ENCODE measurements at places on chromosomes 2 and 18.

DNA sequence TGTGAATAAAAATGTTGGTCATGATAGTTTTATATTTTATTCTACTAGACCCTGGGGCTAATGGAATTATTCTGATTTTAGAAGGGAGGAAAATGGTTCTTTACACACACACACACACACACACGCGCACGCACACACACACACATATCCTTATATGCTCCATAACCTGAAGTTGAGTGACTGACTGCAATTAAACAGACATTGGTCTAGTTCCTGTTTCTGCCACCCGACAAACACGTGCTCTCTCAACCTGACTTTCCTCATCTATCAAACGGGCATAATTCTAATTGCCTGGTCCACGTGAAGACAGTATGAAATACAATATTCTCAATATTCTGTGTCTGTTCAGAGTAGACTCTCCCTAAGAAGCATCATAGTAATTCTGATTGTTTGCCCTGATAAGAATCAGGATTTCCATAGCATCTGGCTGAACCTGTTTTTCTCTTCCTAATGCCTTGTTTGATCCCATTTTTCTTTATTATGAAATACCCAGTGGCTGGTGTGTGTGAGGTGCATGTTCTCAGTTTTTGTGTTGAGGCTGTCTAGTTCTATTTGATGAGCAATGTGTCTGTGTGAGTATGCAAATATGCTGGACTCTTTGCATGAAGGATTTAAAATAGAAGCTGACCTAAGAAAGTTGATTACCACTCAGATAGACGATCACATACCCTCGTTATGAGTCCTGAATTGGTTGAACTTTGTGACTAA, 51.0 kb downstream of the SETBP1 start:
- DNase-seq, result no peak

- DNase-seq, result no peak
Observed at GRCh38 chr2:190698895-190699294, 50.0 kb downstream of the NAB1 start.

DNA sequence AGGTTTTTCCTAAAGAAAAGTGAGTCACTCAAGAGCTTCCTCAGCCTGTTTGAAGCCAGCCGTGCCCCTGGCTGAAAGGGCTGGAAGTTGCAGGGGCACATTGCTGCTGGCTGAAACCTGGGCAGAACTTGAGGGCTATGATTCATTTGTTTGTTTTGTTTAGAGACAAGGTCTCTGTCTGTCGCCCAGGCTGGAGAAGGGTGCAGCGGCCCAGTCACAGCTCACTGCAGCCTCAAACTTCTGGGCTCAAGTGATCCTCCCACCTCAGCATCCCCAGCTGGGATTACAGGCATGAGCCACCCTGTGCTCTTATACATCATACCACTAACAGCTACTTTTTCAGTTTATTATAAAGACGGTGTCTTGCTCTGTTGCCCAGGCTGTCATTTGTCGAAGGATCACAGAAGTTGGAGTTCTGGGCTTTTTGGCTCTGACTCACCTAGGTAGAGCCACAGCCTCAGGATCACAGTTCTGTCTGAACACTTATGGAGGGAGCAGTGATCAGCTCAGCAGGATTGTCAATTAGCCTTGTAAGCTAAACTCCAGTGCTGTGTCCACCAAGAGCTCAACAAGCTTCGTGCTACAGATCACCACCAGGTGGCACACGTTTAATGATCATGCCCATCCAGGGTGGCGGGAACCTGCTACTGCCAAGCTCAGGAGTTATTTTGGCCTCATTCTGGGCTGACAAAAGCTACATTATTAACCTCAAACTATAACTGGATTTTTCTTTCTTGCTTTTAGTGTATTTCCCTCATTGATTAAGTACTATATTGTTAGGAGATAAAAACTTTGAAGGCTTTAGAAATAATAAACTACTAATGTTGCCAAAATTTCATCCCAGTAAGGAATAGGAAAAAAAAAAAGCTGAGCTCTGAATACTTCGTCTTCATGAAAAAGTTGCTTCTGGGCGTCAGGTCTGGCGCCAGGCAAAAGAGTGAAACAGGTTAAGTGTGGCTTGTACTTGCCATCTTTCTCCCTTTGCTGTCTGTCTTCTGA, 57.9 kb downstream of the ARHGEF33 start:
- DNase-seq, result peak; percentile 84

DNA sequence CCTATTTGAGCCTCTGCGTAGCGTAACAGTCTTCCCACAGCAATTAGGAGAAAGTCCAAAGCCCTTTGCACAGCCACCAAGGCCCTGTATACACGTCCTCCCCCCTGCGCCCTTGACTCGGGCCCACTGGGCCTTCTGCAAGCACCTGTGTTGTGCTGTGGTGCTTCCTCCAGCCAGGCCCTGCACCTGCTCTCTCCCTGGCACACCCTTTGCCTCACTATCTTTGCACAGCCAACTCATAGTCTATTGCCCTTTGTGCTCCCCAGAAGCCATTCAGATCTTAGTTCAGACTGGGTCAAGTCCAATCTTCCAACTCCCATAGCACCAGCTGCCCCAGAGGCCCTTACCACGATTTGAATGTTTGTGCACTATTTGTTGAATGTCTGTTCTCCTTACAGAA, 271.6 kb upstream of the MGAT5 start:
- DNase-seq, result no peak

- DNase-seq, result no peak
Observed at GRCh38 chr18:53937037-53937436, 287.4 kb downstream of the MBD2 start.

DNA sequence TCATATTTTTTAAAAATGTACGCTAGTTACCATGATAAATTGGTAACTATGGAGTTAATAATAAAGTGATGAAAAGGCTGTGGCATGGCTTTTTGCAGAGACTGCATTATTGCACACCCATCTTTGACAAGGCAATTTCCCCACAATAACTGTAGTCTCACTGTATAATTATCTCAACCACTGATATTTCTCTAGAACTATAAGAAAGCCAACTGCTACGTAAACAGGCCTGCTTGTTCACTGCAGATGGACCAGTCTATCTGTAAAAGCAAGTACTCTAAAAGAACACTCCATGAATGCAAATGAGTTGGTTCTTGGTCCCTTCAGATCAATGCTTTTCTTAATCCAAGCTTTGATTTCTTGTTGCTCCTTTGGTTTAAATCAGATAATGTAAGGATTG, 218.7 kb downstream of the RBM43 start:
- DNase-seq, result no peak

GRCh38 chr2:151399981-151400380, 9.7 kb upstream of the RIF1 start:
- no peak for DNase-seq

DNA sequence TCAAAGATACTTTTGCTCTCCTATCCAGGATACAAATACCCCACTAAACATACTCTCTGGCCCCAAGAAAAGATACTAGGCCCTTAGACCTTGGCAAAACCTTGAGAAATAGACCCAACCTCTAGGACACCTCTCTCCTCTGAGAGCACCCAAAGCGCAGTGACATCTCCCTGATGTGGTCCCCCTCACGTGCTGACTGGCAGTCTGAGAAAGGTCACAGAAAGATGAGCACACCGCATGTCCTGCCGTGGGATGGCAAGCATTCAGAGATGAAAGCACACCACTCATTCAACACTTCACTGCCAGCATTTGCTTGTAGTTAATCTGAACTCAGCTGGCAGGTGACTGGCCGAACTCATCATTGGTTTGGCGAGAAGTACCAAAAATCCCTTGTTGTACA, 6.1 kb upstream of the TBC1D8 start:
- no peak for DNase-seq

GRCh38 chr2:63977904-63978303, 41.3 kb downstream of the VPS54 start:
- no peak for DNase-seq

DNA sequence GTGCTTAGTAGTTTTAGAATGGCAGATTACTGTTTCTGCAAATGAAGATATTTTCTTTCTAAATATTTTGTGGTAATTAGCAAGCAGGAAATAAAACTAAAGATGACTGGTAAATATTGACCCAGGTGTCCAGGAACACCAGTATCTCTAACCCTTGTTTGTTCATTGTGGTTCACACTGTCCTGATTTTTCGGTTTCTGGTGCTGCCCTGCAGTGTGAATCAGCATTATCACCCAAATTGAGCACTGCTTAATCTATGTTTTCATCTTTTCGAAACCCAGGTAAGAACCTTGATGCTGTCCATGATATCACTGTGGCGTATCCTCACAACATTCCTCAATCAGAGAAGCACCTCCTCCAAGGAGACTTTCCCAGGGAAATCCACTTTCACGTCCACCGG, 167.4 kb downstream of the CAPN13 start:
- no peak for DNase-seq

GRCh38 chr2:150554046-150554445, 66.6 kb upstream of the RND3 start:
- no peak for DNase-seq

GRCh38 chr18:76699923-76700322, 122.4 kb upstream of the ZNF236 start:
- peak; percentile 47 for DNase-seq

GRCh38 chr18:43009674-43010073, 105.8 kb downstream of the RIT2 start:
- DNase-seq, result no peak

DNA sequence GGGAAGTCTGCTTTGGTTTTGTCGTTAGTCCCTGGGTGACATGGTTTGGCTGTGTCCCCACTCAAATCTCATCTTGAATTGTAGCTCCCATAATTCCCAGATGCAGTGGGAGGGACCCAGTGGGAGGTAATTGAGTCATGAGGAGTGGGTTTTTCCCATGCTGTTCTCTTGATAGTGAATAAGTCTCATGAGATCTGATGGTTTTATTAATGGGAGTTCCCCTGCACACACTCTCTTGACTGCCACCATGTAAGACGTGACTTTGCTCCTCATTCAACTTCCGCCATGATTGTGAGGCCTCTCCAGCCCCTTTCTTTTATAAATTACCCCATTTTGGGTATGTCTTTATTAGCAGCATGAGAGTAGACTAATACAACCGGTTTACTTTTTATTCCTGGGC, 405.8 kb upstream of the ID2 start:
- no peak for DNase-seq

- DNase-seq, result peak; percentile 27
Observed at GRCh38 chr2:65199891-65200290, 27.7 kb upstream of the ACTR2 start.

DNA sequence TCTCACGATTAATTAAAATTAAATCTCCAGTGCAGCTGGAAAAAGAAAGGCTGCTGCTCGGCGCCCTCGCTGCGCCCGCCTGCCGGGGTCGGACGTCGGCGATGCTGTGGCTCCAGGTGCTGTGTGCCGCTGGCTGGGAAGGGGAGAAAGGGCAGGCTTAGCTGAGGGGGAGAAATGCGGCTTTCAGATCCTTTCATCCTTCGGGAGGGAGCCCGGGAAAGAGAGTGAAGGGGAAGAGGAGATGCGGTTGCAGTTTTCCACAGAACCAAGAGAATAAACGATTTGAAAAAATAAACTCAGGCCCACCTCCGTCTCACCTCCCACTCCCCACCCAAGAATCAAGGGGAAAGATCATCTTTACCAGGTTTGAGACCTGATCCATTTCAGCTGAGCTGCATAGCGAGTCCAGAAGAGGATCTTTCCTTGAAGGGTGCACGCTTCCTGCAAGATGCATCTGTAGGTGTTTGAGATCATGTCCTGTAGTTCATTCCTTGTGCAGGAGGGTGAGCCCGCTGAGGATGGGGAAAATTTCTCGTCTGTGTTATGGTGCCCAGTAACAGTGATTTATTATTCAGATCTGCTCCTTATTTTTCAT, 495 bp downstream of the TMEM169 start:
- peak; percentile 28 for DNase-seq

DNA sequence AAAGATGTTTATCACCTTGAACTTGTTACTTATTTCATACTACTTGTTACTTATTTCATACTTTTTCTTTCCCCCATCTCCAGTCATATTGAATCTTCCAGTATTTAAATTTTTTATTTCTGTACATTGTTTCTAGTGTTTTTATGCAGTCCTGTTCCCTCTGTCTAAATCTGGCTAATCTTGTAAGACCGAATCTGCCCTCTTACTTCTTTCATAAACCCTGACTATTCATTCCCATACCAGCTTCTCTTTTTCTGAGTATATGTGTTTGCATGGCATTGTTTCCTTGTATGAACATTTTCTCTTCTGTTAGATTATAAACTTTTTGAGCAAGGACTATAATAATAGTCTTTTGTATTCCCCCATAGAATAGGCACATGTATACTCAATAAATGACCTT, 131.7 kb downstream of the TAF4B start:
- no peak for DNase-seq

- DNase-seq, result no peak
Observed at GRCh38 chr18:3885209-3885792, 435.3 kb downstream of the TGIF1 start.

- DNase-seq, result no peak
Observed at GRCh38 chr2:209114588-209115240, 309.1 kb upstream of the MAP2 start.

DNA sequence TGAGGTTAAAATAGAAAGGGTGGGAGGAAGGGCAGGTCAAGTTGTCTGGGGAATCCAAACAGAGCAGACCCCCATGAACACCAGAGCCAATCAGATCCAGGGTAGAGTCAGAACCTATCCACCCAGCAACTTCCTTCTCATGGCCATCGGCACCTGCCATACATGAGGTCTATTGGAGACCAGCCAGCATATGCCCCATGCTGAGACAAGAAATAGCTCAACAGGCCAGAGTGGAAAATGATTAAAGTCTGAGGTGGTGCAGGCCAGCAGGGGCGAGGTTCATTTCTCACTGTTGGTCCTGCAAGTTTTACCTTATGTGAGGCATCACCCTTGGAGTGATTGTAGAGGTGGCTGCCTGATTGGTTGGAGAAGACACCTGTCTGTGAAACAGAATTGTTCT, 89.2 kb downstream of the LONRF2 start:
- DNase-seq, result no peak

All from AG20443 (cell line).